ENCODE measurements at places on chromosomes 6 and 20.

GRCh38 chr20:43999848-44000247 lies 85.2 kb downstream of the TOX2 start:
- no peak for DNase-seq

- DNase-seq = no peak
Observed at GRCh38 chr20:32621891-32622584, 36.9 kb upstream of the NOL4L start.

- DNase-seq = no peak
Observed at GRCh38 chr20:9677100-9677623, 161.7 kb downstream of the PAK5 start.

DNA sequence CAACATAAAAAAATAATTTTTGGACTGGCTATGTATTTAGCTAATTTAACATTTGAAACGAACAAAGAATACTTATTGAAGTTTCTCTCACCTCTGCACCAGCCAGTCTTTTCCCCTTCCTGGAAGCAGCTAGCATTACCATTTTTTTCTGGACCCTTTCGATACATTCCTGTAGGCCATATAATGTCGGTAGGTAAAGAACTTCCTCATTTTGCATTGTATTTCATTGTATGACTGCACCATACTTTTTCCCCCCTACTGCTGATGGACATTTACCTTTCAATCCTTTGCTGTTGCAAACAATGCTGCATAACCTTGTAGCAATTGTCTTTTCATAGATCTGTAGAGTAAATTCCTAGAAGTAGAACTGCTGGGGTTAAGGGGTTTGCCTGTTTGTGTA lies 17.6 kb downstream of the CBFA2T2 start:
- DNase-seq = no peak

GRCh38 chr6:33164665-33165373 lies 27.4 kb downstream of the COL11A2 start:
- no peak for DNase-seq

- DNase-seq = no peak
Observed at GRCh38 chr6:34347303-34347702, 45.2 kb downstream of the NUDT3 start.

GRCh38 chr6:3328796-3329195 lies 70.0 kb downstream of the PSMG4 start:
- no peak for DNase-seq

GRCh38 chr20:53930651-53931504 lies 139.5 kb downstream of the BCAS1 start:
- DNase-seq = no peak

- no peak for DNase-seq
Observed at GRCh38 chr20:20677186-20677585, 35.3 kb downstream of the RALGAPA2 start.

DNA sequence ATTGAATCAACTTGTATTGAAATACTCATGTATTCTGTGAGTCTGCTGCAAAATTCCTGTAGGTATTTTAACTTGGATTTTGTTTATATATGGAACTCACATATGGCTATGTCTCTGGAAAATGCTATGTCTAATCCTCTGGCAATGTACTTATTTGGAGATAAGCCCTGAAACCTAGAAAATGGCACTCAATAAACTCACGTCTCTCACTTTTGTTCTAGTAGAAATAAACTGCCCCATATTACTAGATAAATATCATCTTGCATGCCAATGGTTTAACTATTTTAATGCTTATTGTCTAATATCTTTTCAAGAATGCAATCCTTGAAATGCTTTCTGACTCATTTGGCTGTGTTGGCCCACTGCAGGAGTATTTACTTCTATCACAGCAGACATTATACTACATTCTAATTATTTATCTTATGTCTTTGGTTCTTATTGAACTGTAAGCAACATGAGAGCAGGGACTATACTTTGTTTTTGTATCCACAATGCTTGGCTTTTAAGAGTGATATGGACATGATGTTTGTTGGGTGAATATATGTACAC lies 292.2 kb upstream of the RSPO3 start:
- no peak for DNase-seq

GRCh38 chr6:168939796-168940195 lies 313.9 kb downstream of the THBS2 start:
- DNase-seq = no peak

GRCh38 chr6:73116330-73116729 lies 109.0 kb downstream of the KHDC1L start:
- DNase-seq = no peak

DNA sequence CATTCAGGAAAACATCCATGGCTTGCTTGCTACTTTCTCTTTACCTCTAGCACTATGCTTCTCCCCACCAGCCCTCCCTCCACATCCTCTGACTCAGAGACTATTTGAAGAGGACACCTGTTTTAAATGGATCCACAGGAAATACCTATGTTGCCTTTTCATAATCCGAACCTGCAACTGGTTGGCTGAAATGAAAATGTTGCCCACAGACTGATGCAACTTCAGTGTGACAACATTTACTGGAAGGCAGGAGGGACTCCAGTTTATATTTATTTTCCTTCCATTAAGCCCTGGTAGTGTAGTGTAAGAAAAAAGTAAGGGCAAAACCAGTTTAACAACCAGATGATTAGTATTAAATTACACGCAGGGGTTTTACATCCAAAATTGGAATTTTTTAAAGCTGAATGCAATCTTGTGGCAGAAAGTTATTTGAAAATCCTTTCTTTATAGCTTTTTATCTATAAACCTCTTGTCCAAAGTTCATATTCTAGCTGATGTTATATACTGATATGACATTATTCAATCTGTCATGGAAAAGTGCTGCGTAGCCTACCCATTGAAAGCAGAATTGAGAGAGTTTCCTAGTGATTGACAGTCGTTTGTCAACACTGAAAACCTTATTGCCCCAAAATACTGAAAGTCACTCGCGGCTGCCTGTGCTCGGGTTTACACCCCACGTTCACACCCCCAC lies 881 bp upstream of the AIG1 start:
- DNase-seq = no peak

- DNase-seq = no peak
Observed at GRCh38 chr6:51472745-51473487, 614.5 kb downstream of the PKHD1 start.

DNA sequence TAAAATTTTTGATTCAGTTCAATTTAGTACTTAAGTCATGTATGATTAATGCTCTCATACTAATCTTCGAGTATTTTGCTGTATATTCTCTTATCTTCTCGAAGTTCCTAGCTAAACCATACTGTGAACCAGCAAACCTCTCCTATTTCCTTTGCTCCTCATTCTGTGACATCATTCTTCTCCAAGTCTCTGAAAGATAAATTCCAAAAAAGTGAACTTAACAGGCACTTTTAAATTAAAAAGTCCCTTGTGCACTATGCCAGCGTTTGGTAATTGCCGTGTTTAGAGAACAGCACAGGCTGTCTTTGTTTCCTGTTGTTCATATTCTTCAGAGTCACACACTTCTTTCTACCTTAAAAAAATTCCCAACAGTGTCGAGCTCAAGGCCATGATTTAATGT lies 188.4 kb upstream of the PHACTR1 start:
- no peak for DNase-seq

- no peak for DNase-seq
Observed at GRCh38 chr6:53202052-53202451, 53.4 kb upstream of the GCM1 start.

DNA sequence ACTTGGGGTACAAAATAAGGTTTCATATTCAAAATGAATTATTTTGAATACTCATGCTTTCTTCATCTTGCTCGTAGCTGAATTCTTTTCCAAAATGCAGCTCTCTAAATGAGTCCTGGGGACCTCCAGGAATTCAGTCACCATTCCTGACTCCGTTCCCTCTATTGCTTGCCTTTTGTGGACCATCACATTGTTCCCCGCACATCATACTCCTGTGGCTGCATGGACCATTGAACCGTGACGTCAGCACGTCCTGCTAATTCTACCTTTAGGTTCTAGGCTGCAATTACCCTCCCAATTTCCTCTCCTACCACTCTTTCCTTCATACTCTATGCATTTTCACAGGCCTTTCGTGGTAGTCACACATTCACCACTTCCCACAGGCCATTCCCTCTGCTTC lies 173.1 kb upstream of the ID4 start:
- no peak for DNase-seq

DNA sequence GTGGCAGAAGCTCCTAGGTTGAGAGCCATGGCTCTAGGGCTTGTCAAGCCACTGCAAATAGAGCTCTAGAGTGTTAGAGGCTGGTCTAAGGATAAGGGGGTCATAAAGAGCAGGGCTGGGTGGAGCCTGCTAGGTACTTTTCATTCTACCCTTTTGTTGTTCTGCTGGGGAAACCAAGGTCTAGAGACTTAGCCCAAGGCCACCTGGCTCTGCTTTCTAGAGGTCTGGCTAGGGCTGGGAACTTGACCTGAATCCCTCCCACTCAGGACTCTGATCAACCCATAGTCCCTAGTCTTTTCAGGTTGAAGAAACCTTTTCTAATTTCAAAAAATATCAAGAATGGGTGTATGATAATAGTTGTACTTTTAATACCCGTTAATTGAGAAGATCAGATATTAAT lies 13.7 kb downstream of the CHMP4B start:
- no peak for DNase-seq

- DNase-seq = no peak
Observed at GRCh38 chr6:87045521-87046075, 49.3 kb downstream of the CGA start.

Data from T-helper 22 cell (primary cell).